T follicular helper cell (primary cell): ENCODE measurements at places on chromosomes 6 and 20.

- DNase-seq, result no peak
Observed at GRCh38 chr6:166921570-166921969, 34.8 kb downstream of the RNASET2 start.

DNA sequence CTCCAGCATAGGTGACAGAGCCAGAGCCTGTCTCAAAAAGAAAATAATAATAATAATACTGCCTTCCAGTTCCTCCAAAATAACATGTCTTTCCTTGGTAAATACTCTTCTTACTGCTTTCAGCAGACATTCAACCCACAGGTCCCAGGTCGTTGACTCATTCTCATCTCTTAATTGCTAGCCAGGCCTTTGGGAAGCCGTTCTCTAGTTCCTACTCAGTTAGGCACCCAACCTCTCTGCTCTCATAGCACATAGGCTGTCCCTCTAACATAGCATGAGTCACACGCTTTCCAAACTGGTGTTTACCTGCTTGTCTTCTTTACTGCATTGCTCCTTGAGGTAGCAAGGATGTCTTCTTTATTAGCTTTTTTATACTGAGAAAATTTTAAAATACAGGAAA is 98.8 kb downstream of the LAMA2 start:
- no peak for DNase-seq

GRCh38 chr6:105220186-105220585 is 40.4 kb upstream of the POPDC3 start:
- DNase-seq, result no peak

DNA sequence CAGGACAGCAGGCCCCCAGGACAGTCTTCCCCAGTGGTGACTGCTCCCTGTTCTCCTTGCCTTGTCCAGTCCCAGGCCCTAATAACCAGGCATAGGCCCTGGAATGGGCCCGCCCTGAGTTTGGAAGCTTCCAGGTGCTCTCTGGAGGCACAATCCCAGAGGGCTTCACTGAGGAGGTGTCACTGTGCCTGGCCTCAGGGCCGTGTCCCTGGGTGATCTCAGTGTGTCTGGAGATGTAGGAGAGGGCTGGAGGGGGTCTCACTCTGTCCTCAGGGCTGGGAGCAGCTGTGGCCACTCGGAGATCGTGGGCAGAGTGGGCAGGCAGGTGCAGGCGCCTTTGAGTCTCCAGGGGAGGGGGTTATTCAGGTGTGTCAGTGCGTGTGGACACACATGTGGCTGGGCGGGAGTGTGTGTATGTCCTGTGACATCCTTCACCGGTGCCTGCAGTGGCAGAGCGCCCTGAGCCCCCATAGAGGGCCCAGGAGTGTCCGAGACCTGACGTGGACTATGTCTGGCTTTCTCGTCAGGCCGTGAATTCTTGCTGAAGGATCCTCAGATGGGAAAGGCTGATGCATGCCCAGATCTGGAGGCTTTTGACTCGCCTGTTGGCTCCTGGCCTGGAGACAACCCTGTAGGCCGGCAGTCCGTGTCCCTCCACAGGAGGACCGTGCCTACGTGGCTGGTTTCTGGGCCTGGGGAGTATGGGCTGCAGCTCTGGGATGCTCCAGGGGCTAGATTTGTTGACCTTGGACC is 5.5 kb upstream of the NPBWR2 start:
- no peak for DNase-seq

DNA sequence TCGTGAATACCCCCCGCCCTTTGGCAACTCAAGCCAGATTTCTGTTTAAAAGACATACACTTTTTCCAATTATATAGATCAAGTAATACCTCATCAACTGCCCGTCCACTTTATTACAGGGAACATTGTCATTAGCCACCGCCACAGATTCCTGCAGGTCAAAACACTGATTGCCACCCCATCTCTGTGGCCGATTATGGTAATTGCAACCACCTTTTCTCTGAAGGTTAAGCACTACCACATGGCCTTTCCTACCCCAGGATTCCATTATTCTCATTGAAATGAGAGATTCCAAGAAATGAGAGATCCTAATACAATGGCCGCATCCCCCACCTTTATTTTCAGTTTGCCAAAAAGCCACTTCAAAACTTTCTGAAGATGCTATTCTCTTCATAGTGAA is 478.8 kb upstream of the HSF2 start:
- DNase-seq, result no peak

DNA sequence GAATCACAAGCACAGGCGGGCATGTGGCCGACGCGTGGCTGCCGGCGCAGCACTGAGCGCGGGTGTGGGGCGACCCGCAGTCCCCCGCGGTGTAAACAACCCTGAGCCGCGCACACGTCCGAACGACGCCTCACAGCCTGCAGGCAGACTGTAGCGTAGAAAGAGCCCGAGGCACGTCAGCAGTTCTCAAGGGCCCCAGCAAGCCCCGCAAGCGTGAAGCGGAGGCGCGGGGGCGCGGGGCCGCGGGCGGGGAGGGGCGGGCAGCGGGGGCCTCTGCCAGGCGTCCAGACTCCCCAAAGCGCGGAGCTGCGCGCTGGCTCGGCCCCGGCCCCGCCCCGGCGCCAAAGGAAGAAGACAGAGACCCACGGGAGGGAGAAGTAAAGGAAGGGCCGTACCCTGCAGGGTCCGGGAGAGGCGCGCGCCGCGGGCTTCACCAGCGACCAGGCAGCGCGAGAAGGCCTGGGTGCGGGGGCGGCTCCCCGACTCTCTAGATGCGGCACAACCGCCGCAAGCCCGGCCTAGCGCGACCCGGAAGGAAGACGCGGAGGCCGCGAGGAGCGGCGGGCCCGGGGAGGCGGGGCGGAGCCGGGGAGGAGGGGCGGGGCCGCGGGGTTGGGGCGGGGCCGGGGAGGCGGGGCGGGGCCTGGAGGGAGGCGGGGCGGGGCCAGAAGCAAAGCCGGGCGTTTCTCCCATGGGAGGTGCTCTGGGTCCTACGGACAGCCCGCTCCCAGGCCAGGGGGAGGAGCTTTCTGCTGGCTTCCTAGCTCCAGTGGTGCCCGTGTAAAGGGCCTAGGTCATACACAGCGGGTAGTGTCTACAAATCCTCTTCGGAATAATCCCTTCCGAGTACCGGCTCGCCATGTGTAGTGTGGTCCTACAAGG is at the start of gene FBXL4:
Gene FBXL4, minus strand, starts transcription at position 536 of the 882 bp plus-strand sequence. CDS start 20,958 bp downstream, outside the sequence.
- DNase-seq, result peak; percentile 64

DNA sequence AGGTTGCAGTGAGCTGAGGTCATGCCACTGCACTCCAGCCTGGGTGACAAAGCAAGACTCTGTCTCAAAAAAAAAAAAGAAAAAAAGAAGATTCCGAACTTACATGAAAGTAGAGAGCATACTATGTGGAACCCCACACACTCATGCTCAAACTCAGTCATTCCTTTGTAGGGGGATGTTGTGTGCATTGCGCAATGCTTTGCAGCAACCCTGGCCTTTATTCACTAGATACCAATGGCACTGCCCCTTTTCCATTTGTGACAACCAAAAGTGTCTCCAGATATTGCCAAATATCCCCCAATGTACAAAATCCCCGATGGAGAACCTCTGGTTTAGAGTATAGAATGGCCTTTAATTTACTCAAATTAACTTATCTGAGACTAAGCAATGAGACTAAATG is 158.6 kb downstream of the GJA1 start:
- no peak for DNase-seq

DNA sequence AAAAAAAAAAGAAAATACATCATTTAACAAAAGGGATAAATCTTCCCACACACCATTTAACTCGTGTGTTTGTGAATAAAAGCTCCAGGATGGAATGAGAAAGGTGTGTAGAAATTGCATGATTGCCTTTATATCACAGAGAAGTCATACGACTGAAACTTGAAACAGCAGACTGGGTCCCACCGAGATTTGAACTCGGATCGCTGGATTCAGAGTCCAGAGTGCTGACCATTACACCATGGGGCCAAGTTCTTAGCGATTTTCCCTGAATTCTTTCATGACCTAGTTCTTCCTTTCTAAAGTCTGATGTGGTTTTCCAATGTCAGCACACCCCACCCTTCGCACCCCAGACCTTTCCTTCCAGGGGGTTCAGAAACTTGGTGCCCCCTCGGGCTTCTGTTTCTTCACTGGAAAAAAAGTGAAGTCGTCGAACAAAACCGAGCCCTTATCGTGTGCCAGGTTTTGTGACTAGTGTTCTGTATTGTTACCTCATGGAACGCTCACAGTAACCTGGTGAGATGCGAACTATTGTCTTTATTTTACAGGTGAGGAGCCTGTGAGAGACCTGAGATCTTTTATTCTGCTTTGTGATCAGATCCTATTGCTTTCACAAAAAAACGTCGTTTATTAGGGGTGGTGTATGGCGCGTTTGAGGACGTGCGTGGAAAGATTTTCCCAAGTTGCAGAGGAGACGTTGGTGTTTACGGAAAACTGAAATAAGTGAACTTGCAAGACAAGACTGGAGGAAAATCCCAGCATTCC is 120.8 kb downstream of the OR2B2 start:
- no peak for DNase-seq

- DNase-seq, result no peak
Observed at GRCh38 chr6:37442416-37443215, 9.6 kb downstream of the CMTR1 start.

- no peak for DNase-seq
Observed at GRCh38 chr20:63891061-63892002, 3.6 kb upstream of the DNAJC5 start.

DNA sequence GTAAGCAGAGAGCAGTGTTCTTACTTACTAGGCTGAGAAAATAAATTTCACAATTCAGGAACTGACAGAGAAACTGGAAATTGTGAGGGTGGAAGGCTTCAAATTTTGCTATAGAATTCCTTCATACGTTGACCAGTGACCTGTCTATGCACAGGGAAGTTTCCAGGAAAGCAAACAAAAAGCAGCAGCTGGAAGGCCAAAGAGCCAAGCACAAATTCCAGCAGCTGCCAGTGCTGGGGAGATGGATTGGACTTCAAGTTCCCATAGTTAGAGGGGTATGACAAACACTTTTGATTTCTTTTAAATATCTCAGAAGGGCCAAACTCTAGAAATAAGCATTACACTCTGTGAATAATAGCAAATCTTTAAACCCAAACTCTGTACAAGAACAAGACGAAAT is 299.1 kb upstream of the KCNQ5 start:
- DNase-seq, result no peak

DNA sequence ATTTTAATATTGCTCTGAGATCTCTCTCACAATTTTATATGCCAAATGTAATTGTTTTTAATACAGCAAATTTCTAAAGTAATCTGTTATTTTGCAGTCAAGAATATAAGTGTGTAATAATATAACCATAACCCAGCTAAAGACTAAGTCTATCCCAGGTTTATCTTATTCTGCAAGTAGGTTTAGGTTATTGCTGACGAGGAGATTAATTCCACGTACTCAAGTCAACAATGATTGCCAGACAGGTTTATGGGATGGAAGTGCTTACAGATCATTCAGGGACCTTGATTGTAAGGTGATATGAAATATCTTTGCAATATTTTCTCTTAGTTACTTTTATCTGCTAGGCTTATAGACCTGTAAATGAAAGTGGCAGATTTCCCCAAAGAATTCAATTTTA is 698.3 kb downstream of the HDGFL1 start:
- DNase-seq, result no peak

- peak; percentile 71 for DNase-seq
Observed at GRCh38 chr20:44080646-44081267, 106.2 kb downstream of the JPH2 start.

GRCh38 chr6:73704260-73704659 is 8.3 kb downstream of the CD109 start:
- no peak for DNase-seq

- DNase-seq, result no peak
Observed at GRCh38 chr6:7728855-7729590, 3.1 kb downstream of the BMP6 start.

DNA sequence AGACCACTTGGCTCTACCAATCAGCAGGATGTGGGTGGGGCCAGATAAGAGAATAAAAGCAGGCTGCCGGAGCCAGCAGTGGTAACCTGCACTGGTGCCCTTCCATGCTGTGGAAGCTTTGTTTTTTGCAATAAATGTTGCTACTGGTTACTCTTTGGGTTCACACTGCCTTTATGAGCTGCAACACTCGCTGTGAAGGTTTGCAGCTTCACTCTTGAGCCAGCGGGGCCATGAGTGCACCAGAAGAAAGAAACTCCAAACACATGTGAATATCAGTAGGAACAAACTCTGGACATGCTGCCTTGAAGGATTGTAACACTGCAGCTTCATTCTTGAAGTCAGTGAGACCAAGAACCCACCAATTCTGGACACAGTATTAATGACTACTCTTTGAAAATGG is 89.9 kb upstream of the MBOAT1 start:
- no peak for DNase-seq

DNA sequence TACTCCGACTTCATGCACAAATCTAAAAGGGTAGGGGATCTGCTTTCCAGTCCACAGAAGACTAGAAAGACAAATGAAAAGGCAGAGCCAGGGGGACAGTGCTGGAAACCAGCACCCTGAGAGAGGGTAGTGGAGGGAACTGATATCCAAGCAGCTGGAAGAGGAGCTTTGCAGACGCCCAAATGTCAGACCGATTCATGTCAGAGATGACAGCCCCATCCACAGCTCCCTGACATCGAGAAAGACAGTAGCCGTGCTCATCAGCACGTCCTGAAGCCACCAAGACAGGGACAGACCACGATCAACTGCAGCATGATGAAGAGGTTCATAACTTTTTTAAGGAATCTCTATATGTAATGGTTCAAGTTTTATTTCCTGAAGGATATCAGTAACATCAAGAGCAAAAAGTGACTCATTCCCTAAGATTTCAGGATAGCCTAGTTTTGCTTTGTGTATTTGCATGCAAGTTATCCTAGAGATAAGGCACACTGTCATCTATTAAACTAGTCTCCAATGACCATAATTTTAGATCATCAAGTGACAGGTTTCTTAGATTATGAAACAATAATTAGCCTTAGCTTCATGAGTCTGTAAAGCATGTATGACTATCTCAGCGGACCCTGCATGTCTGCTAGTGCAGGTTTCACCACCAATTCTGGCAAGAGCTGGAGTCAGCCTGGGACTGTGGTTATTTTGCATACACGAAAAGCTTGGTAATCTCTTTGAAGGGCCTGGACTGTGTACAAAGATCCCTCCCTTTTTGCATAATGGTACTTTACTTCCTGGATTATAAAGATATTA is 43.0 kb downstream of the PRDM1 start:
- no peak for DNase-seq

GRCh38 chr20:51093240-51093763 is 70.4 kb upstream of the KCNG1 start:
- DNase-seq, result no peak

- DNase-seq, result no peak
Observed at GRCh38 chr6:62805431-62805830, 405.8 kb upstream of the FKBP1C start.

DNA sequence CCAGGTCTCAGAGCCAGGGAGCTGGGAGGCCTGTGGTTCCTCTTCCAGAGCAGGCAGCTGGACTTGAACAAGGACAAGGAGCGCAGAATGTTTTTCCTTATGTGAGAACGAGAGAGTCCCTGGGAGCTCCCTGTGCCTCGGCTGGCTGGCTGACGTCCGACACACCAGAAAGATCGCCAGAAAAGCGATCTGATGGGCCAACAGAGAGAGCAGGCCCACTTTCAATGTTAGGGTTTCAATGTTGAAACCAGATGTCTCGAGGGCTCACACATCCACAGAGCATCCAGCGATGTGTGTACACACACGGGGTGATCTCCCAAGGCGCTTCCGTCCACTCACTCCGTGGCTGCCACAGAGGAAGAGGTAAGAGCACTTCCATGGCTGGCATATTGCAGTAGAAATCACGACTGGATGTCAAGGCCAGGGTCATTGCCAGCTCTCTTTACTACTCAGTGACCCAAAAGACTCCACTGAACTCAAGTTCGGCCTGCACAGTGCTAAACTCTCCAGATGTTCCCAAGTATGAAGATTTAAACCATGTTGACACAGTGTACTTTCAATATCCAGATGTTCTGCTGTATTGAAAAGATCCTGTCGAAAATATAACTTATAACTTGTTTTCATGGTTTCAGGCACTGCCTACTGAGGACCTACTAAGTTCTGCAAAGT is 70.8 kb upstream of the FOXC1 start:
- DNase-seq, result no peak

- DNase-seq, result no peak
Observed at GRCh38 chr6:137495703-137496336, 1.6 kb upstream of the OLIG3 start.
